ENCODE measurements at places on chromosomes 7 and 10.

- no peak for DNase-seq
These were observed 1.5 kb downstream of the SLC25A13 start for GRCh38 chr7:96320442-96320841.

DNA sequence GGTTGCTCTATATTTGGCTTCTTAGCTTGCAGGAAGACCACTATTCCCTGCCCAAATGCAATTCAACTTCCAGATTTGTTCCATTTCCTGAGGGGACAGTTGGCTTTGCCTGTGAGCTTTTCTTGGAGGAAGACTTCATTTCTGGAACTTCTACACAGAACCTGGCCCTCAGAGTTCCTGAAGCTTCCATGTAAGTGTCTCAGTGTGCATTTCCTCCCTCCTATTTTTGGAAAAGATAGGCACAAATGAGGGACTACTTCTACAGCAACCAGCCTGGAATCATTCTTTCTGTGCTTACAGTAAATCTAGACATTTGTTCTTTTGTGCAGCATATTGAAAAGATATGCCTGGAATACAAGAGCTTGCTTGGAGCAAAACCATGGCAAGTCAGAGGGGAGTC is 164.3 kb downstream of the CREB5 start:
- no peak for DNase-seq

DNA sequence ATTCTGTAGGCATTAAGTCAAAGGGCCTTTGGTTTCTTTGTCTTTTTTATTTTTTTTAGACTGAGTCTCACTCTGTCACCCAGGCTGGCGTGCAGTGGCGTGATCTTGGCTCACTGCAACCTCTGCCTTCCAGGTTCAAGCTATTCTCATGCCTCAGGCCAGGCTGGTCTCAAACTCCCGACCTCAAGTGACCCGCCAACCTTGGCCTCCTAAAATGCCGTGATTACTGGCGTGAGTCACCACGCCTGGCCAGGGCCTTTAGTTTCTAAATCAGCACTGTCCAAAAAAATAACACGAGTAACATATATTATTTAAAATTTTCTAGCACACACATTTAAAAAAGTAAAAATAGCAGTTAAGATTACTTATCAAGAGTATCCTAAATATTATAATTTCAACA is 11.1 kb upstream of the ACSL5 start:
- DNase-seq, result no peak

DNA sequence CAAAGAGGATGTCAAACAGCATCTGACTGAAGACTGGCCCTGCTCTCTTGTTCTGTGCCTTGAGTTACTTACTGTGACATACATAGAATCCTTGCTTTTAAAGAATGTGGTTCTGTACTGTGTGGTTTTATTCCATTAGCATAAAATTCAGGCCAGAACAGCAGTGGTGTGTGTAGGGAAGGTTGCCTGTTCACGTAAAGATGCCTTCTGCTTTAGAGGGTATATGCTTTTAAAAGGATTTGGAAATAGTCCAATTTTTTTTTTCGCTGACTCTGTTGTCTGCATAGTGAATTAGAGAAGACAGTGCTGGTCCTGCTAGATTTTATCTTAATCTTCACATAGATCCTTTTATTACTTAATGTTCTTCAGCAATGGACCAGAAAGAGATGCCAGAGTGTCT is 470.8 kb upstream of the SEMA3A start:
- DNase-seq, result no peak

DNA sequence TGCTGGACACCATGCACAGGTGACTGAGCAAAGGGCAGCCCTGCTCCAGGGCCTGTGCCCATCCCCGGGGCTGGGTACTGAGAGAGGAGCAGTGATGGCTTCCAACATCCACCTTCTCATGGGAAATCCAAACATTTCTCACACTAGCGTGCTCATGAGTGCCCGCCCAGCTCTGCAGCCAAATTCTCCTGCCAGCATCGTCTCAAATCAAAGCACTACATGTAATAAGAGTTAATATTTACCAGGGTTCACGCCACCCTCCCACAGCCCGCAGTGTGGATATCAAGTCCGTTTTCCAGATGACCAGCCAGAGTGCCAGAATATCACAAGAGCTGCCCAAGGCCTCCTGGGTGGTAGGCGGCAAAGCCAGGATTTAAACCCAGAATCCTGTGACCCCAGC is 12.1 kb downstream of the IL15RA start:
- DNase-seq, result no peak

DNA sequence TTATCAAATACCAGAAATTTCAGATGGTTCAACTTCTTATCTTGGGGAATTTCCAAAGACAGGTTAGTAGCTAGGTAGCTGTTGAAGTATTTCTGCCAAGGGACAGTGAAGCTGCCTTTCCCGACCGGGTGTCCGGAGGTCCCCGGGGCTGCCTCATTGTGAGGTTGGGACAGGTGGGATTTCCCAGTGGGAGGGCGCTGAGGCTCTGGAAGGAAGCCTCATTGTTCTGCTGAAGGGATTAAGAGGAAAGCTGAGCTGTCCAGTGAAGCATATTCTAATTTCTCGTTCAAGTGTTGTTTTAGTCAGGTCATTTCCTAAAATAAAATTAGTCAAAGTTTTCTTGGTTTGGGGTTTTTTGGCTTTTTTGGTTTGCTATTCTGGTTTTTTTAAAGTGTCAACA is 244.2 kb downstream of the MGMT start:
- DNase-seq, result no peak

DNA sequence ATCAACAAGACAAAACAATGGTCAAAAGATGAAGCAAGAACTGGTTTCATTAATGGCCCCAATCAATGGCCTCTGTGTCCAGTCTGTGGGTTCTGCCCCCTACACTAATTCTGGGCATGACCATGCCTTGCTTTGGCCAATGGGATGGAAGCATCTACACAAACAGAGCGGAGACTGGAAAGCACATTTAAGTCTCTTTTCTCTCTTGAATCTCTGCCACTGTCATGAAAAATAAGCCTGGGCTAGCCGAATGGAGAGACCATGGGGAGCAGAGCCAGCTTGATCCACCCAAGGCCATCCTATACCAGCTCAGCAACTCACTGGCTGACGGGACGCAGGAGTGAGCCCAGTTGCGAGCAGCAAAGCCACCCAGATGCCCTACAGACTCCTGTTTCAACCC is 30.9 kb downstream of the ANKRD16 start:
- DNase-seq, result no peak

GRCh38 chr7:151408839-151409666 is 785 bp downstream of the WDR86 start:
- no peak for DNase-seq

DNA sequence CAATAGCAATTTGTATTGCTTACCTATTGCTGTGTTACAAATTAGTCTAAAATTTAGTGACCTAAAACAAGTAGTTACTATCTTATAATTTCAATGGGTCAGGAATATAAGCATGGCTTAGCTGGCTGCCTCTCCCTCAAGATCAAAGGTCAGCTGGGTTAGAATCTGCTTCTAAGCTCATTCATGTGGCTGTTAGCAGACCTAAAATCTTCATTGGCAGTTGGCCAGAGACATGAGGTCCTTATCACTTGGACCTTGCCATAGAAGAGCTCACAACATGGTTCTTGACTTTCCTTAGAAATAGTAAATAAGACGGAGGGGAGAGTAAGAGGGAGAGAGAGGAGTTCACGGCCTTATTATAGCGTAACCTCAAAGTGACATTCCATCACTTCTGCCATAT is 468.0 kb downstream of the HTR7 start:
- DNase-seq, result no peak

DNA sequence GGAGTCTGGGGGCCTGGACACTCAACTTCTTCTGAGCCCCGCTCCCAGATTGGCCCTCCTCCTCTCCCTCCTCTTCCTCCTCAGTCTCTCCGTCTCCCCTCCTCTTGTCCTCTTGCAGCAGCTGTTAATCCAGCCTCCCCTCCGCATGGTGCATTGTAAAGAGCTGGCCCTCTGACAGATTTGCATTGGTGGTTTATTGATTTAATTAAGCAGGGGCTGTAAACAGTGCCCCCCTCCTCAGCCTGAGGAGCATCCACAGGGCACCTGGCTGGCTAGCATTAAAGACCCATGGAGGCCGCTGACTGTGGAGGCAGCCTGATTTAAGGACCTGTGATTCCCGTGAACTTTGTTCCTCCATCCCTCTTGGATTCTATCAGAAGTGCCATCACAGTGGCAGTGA is 28.9 kb upstream of the PCBD1 start:
- no peak for DNase-seq

- no peak for DNase-seq
These were observed 23.8 kb downstream of the ELN start for GRCh38 chr7:74051629-74052410.

- no peak for DNase-seq
These were observed 692.4 kb downstream of the KCNMA1 start for GRCh38 chr10:76945166-76945565.

GRCh38 chr7:55024776-55025175 is 6.0 kb downstream of the EGFR start:
- no peak for DNase-seq

- no peak for DNase-seq
These were observed 703.9 kb downstream of the PARD3 start for GRCh38 chr10:34111179-34111578.

- DNase-seq, result no peak
These were observed 341.3 kb upstream of the SEMA3C start for GRCh38 chr7:81260152-81260551.

DNA sequence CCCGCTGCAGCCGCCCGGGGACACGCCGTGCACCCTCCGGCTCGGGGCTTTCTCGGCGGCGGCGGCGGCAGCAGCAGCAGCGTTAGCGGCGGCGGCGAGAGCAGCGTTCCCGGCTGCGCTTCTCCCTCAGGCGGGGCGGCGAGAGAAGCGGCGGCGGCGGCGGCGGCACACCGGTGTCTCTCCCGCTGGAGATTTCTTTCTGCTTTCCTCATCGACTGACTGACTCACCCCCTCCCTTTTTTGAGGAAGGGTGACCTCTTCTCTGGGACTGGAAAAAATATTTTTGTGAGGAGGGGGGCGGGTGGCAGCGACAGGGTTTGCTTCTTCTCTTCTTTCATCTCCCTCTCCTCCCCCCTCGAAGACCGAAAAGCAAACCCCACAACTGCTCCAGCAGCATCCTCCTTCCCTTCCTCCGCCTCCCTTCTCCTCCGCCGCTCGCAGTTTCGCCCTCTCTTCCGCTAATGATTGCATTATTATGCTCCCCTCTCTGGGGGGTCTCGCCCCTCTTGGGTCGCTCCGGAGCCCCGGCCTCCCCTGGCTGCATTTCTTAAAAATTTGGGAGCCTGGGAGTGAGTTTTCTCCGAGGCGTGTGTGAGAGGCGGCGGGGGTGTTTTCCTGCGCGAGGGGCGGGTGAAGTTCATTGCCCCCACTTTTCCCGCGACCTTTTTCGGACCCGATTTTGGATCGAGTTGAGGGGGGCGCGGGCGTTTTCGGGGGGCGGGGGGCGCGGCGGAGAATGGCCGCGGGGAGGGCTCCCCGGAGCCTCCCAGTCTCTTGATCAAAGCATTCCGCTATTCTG is 411 bp downstream of the AUTS2 start:
- no peak for DNase-seq

DNA sequence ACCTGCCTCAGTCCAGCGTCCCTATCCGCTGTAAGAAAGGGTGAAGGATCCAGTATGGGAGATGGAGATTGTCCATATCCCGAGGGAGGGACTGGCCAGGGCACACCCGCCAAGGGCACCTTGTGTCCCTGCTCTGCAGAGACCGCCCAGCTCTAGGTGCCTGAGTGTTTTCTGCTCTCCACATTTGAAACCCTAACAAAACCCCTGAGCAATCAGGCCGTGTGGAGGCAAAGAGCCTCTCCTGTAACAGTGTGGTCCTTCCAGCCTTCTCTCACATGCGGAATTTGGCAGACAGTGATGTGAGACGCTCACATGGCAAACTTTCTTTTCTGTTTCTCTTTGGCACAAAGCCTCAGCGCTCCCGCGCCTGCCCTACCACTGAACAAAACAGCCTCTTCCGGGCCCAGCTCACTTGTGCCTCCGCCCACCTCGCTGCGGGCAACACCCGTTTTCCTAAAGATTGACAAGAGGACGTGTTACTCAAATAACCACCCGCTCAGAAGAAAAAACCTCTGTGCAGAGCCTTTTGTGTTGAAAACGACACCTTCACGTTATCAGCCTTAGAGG is 514.8 kb downstream of the DNAJB6 start:
- DNase-seq, result peak; percentile 84

- DNase-seq, result no peak
These were observed 59.9 kb downstream of the MAP3K8 start for GRCh38 chr10:30493609-30494530.

- DNase-seq, result no peak
These were observed 265.9 kb upstream of the NRP1 start for GRCh38 chr10:33600381-33600780.

DNA sequence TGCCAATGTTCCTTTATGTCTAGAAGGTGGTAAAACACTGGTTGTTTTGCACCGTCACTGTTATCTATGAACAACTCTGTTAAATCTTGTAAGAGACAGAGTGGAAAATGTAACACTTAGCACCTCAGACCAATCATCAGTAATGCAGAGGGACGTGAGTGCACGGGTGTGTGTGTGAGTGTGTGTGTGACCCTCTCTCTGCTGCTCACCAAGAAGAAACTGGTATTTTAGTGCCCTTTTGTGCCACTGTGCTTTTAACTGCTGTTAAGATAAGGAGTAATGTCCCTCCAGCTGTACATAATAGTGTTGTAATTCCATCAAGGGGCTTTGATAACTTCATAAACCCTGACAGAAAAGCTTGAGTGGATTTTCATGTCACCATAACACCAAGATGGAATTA is 130.1 kb downstream of the CREB5 start:
- no peak for DNase-seq

- peak; percentile 3 for DNase-seq
These were observed 38.3 kb downstream of the AKR1B1 start for GRCh38 chr7:134420424-134421125.

DNA sequence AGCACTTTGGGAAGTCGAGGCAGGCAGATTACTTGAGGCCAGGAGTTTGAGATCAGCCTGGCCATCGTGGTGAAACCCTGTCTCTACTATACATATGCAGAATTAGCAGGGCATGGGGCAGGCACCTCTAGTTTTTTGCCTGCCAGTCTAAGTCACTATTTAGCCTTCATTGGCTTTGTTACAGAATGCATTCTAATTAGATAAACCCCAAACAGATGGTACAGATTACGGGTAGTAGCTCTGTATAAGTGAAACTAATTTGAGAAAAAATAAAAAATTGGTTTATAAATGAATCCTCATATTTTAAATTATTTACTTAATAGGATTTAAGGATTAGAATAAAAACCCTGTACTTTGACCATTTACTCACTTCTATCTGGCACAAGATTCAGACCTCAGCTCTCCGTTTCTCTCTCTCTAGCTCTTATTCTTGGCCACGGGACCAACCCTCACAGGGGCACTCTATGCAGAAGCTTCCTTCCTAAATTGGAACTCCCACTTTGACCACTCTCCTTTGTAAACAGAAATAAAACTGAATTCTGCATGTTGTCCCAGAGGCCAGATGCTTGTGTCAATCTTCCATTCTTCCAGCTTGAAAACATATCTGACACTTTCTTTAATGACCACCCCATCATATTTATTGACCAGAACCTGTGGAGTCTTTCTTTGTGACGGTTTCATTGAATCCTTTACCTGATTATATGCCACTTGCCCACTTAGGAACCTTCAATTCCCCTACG is 26.8 kb downstream of the BET1 start:
- no peak for DNase-seq

- DNase-seq, result no peak
These were observed 108.5 kb upstream of the C7orf33 start for GRCh38 chr7:148481971-148482626.

- no peak for DNase-seq
These were observed 3.3 kb downstream of the EPHA1 start for GRCh38 chr7:143405173-143406001.

GRCh38 chr7:81684514-81685269 is 85.2 kb downstream of the HGF start:
- peak; percentile 80 for DNase-seq

- DNase-seq, result no peak
These were observed 591.8 kb downstream of the SUGCT start for GRCh38 chr7:40726559-40726958.

Data from NCI-H2107 (cell line).